ENCODE measurements at places on chromosomes 11 and 22.

- no peak for DNase-seq
Measured at GRCh38 chr11:77184136-77184860, 56.3 kb downstream of the MYO7A start.

GRCh38 chr11:113035708-113036107 is 74.5 kb downstream of the NCAM1 start:
- DNase-seq: no peak

DNA sequence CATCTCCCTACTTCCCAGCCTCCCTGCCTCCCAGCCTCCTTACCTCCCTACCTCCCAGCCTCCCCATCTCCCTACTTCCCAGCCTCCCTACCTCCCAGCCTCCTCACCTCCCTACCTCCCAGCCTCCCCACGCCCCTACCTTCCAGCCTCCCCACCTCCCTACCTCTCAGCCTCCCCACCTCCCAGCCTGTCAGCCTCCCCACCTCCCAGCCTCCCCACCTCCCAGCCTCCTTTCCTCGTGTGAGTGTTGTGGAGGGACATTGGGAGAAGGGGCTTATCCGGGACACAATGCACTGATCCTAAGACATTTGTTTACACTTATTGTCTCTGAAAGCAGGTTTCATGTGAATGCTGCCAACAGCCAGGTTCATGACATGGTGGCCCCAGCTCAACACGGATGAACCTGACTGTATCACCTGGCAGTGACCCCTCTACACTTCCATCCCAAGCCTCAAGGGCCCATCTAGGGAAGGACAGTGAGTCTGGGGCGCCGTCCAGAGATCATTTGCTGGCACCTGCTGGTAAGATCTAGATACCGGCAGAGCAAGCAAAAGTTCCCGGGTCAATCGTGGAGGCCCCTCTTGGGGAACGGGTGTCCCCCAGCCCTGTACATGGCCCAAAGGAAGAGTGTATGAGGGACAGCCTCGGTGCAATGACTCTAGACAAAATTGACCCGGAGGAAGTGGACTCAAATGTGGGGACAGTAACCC is 34.5 kb upstream of the TH start:
- DNase-seq: no peak

- peak; percentile 35 for DNase-seq
Measured at GRCh38 chr22:31926969-31927368, 17.4 kb upstream of the YWHAH start.

DNA sequence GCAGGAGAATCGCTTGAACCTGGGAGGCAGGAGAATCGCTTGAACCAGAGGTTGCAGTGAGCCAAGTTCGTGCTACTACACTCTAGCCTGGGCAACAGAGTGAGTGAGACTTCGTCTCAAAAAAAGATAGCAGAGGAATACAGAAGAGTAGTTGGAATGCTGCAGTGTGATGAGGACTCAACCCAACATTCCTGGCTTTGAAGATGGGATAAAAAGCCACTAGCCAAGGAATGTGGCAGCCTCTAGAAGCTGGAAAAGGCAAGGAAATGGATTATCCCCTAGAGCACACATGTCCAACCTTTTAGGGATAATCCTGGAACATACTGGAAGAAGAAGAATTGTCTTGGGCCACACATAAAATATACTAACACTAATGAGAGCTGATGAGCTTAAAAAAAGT is 13.9 kb downstream of the SLC25A17 start:
- no peak for DNase-seq

DNA sequence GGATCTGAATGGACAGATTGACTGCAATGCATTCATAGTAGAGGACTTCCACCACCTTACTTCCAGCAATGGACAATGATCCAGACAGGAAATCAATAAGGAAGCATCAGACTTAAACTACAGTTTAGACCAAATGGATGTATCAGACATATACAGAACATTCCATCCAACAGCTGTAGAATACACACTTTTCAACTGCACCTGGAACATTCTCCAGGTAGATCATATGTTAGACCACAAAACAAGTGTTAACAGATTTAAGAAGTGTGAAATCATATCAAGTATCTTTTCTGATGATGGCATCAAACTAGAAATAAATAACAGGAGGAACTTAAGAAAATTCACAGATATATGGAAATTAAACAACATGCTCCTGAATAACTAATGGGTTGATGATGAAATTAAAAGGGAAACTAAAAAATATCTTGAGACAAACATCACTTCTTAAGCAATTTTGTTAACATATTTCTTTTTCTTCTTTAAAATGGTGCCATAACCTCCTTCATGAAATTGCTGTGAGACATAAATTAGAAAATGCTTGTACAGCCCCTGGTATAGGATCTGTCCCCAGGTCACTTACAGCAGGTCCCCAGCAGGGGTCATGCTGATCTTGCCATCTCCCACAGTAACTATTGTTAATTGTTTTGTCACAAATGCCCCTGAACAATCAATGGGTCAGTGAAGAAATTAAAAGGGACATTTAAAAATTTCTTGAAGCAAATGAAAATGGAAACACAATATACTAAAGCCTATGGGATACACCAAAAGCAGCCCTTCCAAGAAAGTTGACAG is 100.0 kb upstream of the OR4B1 start:
- DNase-seq: peak; percentile 67

GRCh38 chr11:27246925-27247324 is 116.1 kb downstream of the CCDC34 start:
- no peak for DNase-seq

DNA sequence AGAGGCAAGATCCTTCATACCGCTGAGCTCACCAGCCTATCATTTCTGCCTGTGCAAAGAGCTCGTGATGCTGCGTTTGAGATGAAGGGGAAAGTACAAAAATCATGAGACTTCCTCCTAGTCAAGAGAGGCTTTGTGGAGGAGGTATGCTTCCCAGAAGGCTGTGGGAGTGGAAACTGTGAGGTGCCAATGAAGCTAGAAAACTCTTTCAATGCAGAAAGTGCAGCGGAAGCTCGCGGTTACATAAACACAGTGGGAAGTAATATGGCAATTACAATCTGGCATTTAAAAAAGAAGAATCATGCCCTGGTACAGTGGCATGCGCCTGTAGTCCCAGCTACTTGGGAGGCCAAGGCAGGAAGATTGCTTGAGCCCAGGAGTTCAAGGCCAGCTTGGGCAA is 134.8 kb downstream of the EHF start:
- DNase-seq: no peak

GRCh38 chr11:2791139-2791520 is 91.3 kb upstream of the KCNQ1OT1 start:
- DNase-seq: no peak

GRCh38 chr22:38863531-38864131 is 8.4 kb downstream of the CBX6 start:
- no peak for DNase-seq

- no peak for DNase-seq
Measured at GRCh38 chr22:49972163-49973017, 11.8 kb downstream of the PIM3 start.

- DNase-seq: no peak
Measured at GRCh38 chr11:117724104-117724503, 72.9 kb downstream of the DSCAML1 start.

DNA sequence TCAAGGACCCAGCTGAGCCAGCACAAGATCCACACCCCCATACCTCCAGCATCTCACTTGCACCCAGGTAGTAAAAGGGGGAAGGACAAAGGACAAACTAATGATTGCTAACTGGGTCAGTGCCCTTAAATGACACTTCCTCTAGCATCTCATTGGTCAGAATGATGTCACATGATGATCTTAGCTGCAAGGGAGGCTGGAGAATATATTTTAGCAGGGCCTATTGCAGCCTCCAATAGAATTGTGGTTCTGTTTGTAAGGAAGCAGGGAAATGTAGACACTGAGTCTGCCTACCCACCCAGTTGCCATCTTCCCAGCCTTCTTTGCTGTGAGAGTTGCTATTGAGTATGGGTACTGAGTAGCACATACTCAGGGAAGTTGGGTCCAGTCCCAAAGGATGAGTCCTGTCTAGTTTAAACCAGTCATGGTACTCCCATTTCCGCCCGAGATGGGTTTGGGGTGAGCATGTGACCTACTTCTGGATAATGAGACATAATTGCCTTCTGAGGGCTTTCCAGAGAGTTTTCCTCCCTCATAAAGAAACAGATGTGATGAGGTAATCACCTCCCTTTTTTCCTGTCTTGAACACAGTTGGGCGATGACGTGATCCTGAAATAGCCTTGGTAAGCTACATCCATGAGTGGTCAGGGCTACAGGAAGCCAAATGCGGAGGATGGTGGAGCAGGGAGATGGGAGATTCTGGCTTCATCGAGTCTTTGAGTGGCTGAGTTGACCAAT is 5.5 kb upstream of the DNAL4 start:
- no peak for DNase-seq

- DNase-seq: peak; percentile 99
Measured at GRCh38 chr11:88337181-88337986, at the start of gene CTSC. Gene CTSC, minus strand, starts transcription at chr11:88337736. Its CDS starts 64 bp downstream, at chr11:88337672.

GRCh38 chr11:60764879-60765278 is 8.2 kb downstream of the MS4A15 start:
- DNase-seq: peak; percentile 27

DNA sequence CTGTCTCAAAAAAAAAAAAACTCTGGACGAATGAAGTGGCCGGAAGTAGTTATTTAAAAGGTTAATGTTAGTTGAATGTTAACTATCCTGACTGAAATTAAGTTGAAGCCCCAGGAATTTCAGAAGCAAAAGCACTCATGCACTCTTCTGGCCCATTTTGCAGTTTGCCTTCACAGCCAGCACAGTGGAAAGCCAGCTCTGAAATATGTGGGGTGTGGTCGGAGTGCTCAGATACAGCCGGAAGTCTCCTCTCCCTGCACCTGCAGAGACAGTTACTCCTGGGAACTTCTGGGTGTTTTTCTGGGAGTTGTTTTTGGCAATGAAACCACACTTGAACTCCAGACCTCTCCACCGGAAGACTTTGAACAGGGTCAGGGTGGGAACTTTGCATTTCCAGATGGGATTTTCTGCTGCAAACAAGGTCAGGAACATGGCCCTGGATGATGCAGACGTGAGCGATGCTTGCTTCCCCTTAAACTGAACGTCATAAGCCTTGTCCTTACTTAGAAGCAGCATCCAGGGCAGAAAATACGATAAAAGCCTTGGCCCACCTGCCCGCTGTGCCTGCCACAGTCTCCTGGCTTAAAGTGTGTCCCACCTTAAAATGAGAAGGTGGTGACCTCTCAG is 21.5 kb upstream of the CABP2 start:
- DNase-seq: no peak

- no peak for DNase-seq
Measured at GRCh38 chr11:75072582-75072981, 24.1 kb downstream of the OR2AT4 start.

GRCh38 chr11:73259406-73260126 is 12.6 kb upstream of the P2RY6 start:
- DNase-seq: no peak

GRCh38 chr11:25981998-25982397 is 349.9 kb upstream of the ANO3 start:
- DNase-seq: peak; percentile 65

DNA sequence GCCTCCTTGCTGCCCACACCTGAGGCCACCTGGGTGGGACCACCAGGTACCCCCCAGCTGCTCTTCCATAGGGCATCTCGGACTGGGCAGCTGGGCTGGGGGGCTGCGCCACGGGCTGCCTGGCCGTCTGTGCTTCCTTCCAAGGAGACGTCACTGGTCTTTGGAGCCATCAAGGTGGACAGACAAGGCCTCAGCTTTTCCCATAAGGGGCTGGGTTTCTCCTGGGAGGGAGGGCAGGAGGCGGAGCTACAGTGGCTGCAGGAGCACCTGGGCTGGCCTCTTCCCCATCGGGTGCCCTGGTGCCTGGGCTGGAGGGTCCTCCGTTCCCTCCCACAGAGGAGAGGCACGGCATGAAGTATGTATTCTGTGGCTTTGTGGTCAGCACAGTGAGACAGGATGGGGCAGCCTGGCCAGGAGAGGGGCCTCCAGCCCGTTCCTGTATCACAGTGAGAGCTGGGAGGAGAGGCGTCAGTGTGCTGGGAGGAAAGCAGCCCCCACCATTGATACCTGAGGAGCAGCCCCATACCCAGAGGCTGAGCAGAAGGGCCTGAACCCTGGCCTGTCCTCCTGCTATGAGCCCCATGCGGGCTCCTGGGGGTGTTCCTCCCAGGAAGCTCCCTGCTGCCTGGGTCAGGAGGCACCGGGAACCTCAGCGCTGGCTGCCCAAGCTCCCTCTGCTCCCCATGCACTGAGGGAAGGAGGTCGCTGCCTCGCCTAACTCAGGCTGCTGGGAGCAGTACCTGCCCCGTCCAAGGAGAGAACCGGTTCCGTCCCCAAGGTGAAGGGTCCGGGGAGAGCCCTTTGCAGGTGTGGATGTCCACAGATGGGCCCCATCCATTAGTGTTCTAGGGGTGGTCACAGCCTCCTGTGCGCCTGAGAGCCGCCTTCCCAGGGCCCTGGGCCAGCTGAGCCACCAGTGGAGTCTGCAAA is 1075.0 kb downstream of the BRD1 start:
- DNase-seq: no peak

DNA sequence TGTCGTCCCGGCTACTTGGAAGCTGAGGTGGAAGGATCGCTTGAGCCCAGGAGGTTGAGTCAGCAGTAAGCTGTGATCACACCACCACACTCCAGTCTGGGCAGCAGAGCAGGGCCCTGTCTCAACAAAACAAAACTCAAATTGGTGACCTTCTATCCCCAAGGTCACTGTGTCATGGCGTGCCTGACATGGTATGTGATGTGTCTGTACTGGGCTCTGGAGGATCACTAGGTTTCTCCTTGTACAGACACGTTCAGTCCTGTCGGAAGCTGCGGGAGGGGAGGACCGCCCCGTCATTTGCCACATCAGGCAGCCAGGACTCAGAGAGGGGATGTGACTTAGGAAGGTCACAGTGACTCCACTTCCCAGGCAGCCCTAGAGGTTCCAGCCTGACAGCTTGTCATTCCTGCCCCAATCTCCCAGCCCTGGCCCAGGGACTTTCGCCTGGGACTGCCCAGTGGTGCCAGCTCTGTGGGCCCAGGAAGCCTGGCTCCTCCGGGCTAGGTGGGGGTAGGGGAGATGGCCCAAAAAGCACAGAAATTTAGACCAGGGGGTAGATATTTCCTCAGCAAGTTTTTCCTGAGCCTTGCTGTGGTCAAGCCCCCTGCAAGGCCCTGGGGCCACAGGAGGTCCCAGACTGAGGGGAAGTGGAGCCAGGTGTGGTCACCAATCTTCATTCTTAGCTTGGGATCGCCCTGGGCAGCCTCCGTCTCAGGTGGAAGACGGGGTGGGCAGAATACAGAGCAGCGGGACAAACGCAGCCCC is 53.2 kb downstream of the TRIOBP start:
- no peak for DNase-seq

- no peak for DNase-seq
Measured at GRCh38 chr11:117862753-117863152, 13.7 kb downstream of the FXYD6 start.

DNA sequence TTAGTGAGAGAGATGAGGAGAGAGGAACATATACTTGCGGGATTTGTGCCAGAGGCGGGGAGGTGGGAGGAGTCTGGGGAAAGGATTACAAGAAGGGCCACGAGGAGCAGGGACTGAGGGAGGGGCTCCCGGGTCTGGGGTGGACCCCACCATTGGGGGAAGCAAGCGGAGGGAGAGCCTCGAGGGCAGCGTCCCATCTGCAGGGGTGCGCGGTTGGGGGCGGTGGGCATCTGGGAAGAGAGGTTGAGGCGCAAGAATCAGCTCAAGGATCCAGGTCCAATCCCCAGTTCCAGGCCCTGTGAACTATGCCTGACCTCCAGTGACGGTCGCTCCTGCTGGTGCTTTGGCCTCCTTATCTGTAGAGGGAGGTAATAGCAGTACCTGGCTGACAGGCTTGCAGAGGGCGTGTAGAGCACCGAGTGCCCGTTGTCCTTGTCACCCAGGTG is 38.0 kb downstream of the ADAMTS15 start:
- no peak for DNase-seq

GRCh38 chr22:45221201-45221600 is 19.5 kb downstream of the KIAA0930 start:
- peak; percentile 36 for DNase-seq
